Dermis microvascular lymphatic vessel endothelial cell (primary cell): ENCODE measurements at places on chromosomes 5 and 9. TPM values are rescaled to one million over a fixed set of nuclear protein-coding genes. Genes with fewer than 3 reads are reported as not detected.

GRCh38 chr5:74136276-74136825 is 504.2 kb downstream of the ENC1 start:
- no peak for DNase-seq

The PFN3 gene
- not detected in 2 replicates for total RNA-seq

The SLCO4C1 gene
- total RNA-seq = not detected in 2 replicates

DNA sequence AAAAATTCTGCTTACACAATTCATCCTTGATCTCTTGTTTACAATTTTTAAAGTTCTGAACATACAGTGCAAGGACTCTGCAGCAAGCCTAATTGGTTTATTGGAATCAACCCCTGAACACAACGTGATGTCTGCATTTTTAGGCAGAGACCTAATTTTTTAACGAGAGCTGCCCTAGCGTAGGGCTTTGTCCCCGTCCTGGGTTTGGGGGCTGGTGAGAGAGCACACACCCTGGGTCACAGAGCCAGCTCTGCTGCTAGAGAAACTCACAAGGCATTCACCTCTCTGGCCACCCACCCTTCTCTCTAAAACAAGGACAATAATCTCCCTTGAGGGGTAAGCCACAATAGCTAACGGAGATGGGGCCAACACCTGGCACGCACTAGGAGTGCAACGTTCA is 28.2 kb downstream of the SH3PXD2B start:
- DNase-seq = no peak

The IFNK gene
- total RNA-seq = not detected in 2 replicates

DNA sequence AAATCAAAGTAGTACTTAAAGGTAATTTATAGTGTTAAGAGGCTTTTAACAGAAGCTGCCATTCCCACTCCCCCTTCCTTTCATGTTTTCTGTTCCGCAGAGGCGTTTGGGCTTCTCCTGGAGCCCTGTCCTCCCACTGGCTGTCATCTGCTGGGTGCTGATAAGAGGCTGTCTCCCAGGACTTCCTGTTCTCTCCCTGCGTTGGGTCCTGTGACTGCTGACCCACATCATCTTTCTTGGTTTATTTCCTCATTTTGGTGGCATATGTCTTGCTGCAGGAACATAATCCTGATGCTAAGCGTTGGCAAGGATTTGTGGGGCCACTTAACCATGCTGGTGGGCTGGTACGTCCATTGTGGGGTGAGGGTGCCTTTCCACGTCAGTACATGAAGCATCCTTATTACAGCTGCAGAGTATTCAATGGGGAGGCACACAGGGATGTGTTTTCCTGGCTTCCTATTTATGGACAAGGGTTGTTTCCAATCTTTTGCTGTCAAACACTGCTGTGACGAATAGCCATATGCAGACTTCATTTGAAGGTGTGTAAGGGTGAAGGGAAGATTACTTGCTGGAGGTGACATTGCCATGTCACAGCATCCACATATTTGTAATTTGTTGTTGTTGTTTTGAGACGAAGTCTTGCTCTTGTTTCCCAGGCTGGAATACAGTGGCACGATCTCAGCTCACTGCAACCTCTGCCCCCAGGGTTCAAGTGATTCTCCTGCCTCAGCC is 22.3 kb upstream of the RNF130 start:
- DNase-seq = no peak

The TMEM174 gene
- not detected in 2 replicates for total RNA-seq

DNA sequence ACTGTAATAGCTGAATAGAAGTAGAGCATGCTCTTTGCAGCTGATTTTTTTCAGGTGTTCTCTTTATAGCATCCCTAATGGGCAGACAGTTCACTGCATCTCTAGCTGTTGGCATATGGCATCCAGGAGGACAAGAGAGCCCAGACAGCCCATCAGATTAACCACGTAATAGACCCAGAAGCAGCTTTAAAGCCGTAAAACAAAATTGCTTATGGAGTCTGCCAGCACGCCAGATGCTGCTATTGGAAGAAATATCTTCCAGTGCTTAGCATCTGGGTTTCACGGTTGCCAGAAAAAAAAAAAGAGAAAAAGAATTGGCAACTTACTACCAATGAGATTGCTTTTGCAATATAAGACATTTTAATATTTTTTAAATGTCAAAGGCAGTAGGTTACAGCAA is 869.4 kb upstream of the NUDT12 start:
- DNase-seq = no peak

The TMEM215 gene
- not detected in 2 replicates for total RNA-seq

The PDLIM7 gene
- total RNA-seq = 31.5 and 53.2 TPM in 2 replicates

GRCh38 chr5:80242849-80243248 is 13.0 kb downstream of the SERINC5 start:
- no peak for DNase-seq

DNA sequence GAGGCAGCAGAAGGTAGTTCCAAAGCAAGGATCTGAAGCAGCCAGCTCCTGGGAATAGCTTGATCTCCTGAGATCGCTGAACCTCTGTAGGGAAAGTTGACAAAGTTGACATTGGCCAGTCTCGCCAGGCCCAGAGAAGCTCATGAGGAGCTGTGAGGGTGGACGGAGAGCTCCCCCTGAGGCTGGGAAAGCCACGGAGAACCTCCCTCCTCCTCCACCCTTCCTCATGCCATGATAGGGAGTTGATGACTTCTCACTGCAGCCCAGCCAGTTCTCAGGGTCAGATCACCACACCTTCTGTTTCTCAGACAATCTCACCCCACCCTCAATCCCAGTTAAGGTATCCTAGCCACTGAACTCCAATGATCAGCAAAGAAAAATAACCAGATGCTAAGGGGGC is 30.4 kb upstream of the KCNV2 start:
- no peak for DNase-seq

GRCh38 chr5:43115968-43116367 is 4.7 kb upstream of the ZNF131 start:
- peak; percentile 72 for DNase-seq
